ENCODE measurements at places on chromosomes 13 and 19. TPM values are rescaled to one million over a fixed set of nuclear protein-coding genes. Genes with fewer than 3 reads are reported as not detected.
A peak's percentile ranks its signal among the peaks of the same experiment; 100 is the strongest.

Gene VSTM1
- total RNA-seq, result not detected

Gene RFPL4AL1
- not detected for total RNA-seq

Gene DPF1
- total RNA-seq, result 8.3 TPM

GRCh38 chr13:81133066-81133465 lies 792.1 kb upstream of the SPRY2 start:
- peak; percentile 0 for DNase-seq

DNA sequence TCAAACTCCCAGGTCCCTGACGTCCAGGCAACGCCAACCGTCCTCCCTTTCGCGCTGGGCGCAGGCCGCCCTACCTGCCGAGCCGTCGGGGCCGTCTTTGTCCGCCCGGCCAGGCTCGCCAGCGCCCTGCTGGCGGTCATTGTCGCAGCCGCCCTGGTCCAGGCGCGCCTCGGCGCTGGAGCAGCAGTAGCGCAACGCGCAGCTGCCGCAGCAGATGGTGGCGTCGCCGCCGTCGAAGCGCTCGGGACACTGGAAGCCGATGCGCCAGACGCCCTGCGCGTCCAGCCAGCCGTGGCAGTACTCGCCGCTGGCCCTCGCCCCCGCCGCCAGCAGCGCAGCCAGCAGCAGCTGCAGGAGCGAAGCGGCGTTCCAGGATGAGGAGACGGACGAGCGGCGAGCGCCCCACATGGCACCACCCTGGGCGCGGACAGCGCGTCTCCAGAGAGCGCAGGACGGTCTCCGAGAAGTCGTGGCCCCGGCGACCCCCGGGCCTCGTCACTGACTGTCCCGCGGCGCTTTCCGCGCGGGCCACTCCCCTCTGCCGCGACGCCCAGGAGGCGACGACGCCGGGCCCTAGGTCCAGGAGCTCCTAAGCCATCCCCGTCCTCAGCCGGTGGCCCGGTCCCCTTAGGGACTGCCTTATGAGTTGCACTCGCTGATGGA lies 1.1 kb downstream of the SHISA2 start:
- no peak for DNase-seq

- DNase-seq, result no peak
These were observed 175.7 kb downstream of the FGF9 start for GRCh38 chr13:21846605-21847004.

DNA sequence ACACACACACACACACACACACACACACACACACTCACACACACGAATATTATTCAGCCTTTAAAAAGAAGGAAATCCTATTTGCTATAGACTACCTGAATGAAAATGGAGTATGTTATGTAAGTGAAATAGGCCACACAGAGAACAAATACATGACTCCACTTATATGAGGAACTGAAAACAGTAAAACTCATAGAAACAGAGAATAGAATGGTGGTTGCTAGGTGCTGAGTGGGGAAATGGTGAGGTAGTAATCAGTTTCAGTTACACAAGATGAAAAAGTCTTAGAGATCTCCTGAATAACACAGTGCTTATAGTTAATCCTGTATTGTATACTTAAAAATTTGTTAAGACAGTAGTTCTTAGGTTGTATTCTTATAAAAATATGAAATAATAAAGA lies 8.2 kb downstream of the ZNF677 start:
- no peak for DNase-seq

GRCh38 chr13:94087100-94087499 lies 392.4 kb downstream of the DCT start:
- DNase-seq, result no peak

GRCh38 chr13:109281903-109282635 lies 504.3 kb downstream of the IRS2 start:
- no peak for DNase-seq

GRCh38 chr13:53160211-53160610 lies 131.6 kb downstream of the OLFM4 start:
- DNase-seq, result no peak

Data from M059J (cell line).